ENCODE measurements at places on chromosomes 11 and 22. TPM values are rescaled to one million over a fixed set of nuclear protein-coding genes. Genes with fewer than 3 reads are reported as not detected.

MRE11 gene
- total RNA-seq, result 34.3 TPM

MRGPRE gene
- total RNA-seq, result not detected

KDM4F gene
- not detected for total RNA-seq

DKK3 gene
- total RNA-seq, result 0.34 TPM

SHANK2 gene
- 0.38 TPM for total RNA-seq

IL10RA gene
- 39.3 TPM for total RNA-seq

KCNJ5 gene
- total RNA-seq, result not detected

HEPN1 gene
- total RNA-seq, result not detected

SOX6 gene
- total RNA-seq, result 0.47 TPM

TUBGCP6 gene
- 50.6 TPM for total RNA-seq

SMIM35 gene
- not detected for total RNA-seq

NOX4 gene
- not detected for total RNA-seq

PARVA gene
- 0.76 TPM for total RNA-seq

RAG1 gene
- 0.38 TPM for total RNA-seq

CARNS1 gene
- 2.2 TPM for total RNA-seq
